Stimulated activated CD4-positive, alpha-beta T cell treated with anti-CD3 and anti-CD28 coated beads, Interleukin-1b, Interleukin-23, amount 100 ng/mL, for 1 hour (primary cell): ENCODE measurements at places on chromosomes 5 and 9.

GRCh38 chr5:76376148-76376865 is 26.8 kb upstream of the IQGAP2 start:
- no peak for DNase-seq

GRCh38 chr5:136133222-136133921 is 727 bp downstream of the SMAD5 start:
- DNase-seq, result no peak

GRCh38 chr9:104808035-104808614 is 44.2 kb downstream of the NIPSNAP3B start:
- DNase-seq, result no peak

DNA sequence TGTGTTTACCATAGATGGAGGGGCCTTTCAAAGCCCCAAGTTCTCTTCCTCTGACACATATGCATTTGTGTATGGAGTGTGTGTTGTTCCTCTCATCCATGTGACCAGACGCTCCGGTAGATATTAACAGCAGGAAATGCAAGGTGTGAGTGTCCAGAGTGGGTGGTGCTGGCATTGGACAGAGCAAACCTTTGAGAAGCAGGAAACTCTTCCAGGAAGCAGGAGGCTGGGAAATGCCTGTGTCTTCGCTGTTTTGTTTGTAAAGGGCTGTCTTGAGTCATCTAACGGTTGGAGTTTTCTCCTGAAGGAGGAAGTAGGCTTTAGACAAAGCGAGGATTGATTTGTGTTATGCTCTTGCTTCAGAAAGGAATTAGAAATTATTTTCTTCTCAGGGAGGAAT is 370.9 kb downstream of the PLK2 start:
- DNase-seq, result no peak

DNA sequence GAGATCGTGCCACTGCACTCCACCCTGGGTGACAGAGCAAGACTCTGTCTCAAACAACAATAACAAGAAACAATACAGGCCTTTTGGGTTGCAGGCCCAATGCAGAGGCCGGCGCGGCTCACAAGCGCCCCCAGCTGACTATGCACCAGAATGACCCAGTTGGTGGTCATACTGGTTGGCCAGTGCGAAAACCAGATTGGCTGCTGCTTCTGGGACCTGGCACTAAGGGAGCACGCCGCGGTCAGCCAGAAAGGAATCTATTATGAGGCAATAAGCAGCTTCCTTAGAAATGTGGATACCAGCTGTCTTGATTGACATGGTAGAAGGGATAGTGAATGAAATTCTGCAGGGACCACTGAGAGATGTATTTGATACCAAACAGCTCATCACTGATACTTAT is 35.0 kb downstream of the RANBP17 start:
- no peak for DNase-seq
